Caco-2 (cell line): ENCODE measurements at places on chromosomes 16 and 17. TPM values are rescaled to one million over a fixed set of nuclear protein-coding genes. Genes with fewer than 3 reads are reported as not detected.

Gene CD300H
- not detected in 2 replicates for total RNA-seq

Gene ZG16
- total RNA-seq: 1.4 and 1.9 TPM in 2 replicates

Gene FNDC8
- not detected in 2 replicates for total RNA-seq

GRCh38 chr17:17816240-17816814 is 20.5 kb downstream of the SREBF1 start:
- H3K4me1 ChIP-seq: peaks cover 25% of the 10 kb centered on the region
- DNase-seq: no peak
- H3K36me3 ChIP-seq: peaks cover 23% of the 10 kb centered on the region
- H3K27me3 ChIP-seq: no peaks in the 10 kb centered on the region
- no peak overlapping the region for H3K27ac ChIP-seq

DNA sequence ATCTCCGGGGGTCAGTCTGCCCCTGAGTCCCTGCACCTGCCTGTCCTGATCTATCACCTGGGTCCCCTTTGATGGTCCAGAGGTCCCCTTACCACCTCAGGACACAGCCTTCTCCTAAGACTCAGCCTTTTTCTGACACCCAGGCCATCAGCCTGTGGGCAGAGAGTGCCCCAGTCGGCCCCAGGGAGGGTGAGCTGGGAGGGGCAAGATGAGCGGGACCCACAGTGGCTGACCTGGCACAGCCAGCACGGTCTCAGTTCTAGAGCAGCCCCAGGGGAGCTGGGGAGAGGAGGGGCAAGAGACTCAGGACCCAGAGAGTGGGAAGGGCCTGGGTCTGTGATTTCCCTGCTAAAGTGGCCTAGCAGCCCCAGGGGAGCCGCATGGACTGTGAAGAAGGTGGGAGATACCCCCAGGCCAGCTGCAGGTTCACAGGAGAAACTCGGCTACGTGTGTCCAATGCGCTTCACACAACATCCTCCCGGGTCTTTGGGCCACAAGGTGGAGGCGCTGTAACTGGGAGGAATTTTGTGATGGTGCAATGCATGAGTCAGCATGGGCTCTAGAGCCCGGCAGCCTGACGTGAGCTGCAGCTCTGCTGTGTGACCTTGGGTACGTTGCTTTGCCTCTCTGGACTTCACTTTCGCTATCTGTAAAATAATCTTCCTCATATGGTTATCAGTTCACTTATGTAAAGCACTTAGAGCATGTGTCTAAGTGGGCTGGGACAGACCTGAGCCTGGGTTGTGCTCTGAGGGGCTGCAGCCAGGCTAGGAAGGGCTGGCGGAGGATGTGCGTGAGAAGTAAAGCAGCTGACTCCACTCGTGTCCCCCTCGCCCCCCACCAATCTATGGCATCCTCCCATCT is 67.2 kb upstream of the LHX1 start:
- no peaks in the 10 kb centered on the region for H3K4me1 ChIP-seq
- H3K36me3 ChIP-seq: no peaks in the 10 kb centered on the region
- DNase-seq: no peak
- H3K4me3 ChIP-seq: no peak overlapping the region
- no peaks in the 10 kb centered on the region for H3K27me3 ChIP-seq
- H3K27ac ChIP-seq: no peak overlapping the region

DNA sequence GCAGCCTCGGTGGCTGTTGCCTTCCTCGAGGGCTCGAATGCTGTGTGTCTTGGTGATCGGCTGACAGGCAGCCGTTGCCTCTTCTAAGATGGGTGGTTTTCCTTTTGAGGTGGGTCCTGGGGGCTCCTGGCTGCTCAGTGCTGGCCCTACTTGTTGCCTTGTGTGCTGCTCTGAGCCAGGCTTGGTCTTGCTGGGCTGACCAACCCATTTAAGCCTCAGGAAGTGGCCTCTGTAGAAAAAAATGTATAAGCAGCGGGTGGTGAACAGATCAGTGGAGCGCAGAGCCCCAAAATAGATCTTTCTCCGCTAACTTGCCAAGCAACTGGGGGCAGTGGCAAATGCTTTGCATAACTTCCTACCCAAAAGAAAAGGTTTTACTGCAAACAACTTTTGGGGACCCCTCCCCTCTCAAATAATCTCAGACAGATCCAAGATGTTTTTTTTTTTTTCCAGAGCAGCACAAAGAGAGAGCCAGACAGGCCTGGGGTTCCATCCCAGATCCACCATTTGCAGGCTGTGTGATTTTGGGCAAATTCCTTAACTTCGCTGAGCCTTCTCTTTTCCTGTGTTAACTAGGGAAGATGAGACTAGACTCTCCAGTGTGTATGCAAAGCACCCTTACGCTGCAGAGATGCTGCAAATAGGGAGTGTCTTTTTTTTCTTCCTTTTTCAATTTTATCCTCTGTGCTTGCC is 42.5 kb downstream of the PLCG2 start:
- no peaks in the 10 kb centered on the region for H3K4me1 ChIP-seq
- no peak for DNase-seq
- no peaks in the 10 kb centered on the region for H3K36me3 ChIP-seq
- H3K4me3 ChIP-seq: no peak overlapping the region

Gene ST3GAL2
- 30.3 and 31.1 TPM in 2 replicates for total RNA-seq
